ENCODE measurements at places on chromosomes 3 and 15.
A peak's percentile ranks its signal among the peaks of the same experiment; 100 is the strongest.

- no peak for DNase-seq
Observed at GRCh38 chr3:73656241-73656890, 31.6 kb upstream of the PDZRN3 start.

DNA sequence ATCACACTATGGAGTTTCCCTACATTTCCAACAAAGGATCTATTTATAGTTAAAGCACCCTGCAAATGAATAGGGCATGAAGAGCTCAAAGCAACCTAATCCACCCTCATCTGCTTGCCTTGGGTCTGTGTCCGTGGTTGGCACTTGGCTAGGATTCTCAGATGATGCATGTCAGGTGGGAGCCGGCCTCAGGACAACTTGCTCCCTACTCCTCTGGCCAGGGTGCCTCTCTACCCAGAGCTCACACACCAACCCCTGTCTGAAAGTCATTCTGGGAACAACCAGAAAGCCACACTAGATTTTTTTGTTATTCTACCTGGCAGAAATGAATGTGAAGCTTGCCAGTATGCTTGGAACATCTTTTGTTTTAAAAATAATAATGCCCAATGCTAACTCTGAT is 13.2 kb downstream of the ARHGEF3 start:
- DNase-seq, result no peak

GRCh38 chr3:79604681-79605080 is 163.1 kb downstream of the ROBO1 start:
- no peak for DNase-seq

- no peak for DNase-seq
Observed at GRCh38 chr3:19711160-19711782, 222.7 kb downstream of the EFHB start.

DNA sequence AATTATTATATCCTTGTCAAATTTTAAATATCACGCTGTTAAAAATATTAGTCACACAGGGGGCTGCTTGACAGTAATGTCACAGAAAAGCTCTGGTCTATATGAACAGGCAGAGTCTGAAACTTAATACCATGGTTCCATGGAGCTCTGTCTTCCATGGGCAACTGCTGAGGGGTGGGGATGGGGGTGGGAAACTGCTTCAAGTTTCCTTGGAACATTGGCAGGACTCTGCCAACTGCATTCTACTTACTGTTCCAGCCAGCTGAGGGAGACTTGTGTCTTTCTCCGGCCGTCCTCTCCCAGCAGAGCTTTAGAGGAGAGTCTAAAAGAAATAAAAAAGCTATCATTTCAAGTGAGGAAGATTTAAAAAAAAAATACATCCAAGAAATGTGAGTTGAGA is 348.7 kb downstream of the ZIC1 start:
- no peak for DNase-seq

DNA sequence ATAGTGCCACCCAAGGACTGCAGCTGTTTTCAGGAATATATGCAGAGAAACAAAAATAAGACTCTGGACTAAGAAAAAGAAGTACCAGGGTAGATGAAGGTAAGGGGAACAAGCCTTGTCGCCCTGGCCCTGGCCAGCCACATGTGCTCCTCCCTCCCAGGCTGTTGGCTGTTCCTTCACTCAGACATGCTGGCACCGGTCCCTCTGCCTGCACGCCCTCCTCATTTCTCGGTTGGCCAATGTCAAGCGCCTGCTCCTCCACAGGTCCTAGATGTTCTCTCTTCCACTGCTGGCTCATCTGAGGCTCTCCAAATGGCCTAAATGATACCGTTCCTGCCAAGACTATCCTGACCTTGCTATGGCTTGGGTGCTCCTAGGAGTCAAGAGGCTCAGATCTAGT is 288.4 kb upstream of the LYSMD4 start:
- no peak for DNase-seq

DNA sequence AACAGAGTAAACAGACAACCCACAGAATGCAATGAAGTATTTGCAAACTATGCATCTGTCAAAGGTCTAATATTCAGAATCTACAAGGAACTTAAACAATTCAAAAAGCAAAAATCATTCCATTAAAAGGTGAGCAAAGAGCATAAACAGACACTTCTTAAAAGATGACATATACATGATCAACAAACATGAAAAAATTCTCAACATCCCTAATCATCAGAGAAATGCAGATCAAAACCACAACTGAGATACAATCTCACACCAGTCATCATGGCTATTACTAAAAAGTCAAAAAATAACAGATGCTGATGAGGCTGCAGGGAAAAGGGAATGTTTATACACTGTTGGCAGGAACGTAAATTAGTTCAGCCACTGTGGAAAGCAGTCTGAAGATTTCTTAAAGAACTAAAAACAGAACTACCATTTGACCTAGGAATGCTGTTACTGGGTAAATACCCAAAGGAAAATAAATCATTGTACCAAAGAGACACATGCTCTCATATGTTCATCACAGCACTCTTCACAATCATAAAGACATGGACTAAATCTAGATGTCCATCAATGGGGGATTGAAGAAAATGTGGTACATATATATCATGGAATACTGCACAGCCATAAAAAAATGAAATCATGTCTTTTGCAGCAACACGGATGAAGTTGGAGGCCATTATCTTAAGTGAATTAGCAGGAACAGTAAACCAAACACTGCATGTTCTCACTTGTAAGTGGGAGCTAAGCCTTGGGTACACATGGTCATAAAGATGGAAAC is 393.3 kb upstream of the CBLB start:
- DNase-seq, result no peak

DNA sequence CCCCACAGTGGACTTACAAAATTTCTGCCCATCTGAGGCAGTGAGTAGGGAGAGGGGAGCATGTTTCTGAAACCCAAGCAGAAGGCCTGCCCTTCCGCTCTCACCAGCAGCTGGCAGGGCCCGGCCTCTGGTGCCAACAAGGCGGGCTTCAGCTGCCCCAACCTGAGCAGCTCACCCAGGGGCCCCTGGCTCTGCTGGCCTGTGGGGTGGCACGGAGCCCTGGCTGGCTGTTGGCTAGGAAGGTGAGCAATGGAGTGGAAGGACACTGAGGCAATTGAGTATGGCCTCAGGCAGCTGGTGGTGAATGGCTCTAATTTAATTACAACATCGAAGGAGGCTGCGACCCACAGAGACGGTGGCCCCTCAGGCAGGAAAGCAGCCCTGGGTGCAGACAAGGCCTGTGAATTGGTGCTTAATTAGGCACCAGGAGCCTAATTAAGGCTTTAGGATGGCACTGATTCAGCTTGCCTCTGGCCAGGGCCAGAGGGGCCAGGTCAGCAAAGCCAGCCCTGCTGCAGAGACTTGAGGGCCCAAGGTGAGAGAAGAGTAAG is 60.9 kb downstream of the ST8SIA2 start:
- no peak for DNase-seq

GRCh38 chr15:36814708-36815107 is 235.3 kb downstream of the CDIN1 start:
- DNase-seq, result no peak

- no peak for DNase-seq
Observed at GRCh38 chr3:47244531-47245100, 38.0 kb downstream of the KIF9 start.

DNA sequence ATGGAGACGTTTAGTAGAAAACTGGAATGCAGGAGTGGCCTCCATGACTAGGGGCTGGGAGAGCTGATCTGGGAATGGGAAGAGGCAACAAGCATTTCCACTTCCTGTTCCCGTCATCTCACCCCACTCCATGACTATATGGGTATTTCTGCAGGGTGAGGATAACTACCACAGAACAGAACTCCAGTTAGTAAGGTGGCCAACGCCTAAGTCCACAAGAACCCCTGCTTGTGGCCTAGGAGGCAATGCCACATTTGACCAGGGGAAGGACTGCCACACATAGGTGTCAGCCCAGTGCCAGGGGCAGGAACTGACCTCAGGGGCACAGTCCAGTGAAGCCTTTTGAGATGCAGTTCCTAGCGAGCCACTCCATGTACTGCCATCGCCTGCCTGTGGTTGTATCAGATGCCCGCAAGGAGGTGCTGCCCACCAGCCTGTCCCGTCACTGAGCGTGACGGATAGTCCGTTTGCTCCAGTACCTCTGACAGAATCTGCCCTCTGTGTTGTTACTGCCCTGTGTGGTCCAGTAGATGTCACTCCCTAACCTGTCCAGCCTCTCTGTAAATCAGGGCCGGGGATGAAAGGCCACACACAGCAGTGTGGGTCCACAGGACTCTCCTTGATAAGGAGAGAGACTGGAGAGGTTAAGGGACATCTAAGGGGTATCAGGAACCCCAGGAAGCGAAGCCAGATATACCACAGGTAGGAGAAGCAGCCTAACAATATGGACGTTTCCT is 3.5 kb upstream of the MTFMT start:
- peak; percentile 26 for DNase-seq

DNA sequence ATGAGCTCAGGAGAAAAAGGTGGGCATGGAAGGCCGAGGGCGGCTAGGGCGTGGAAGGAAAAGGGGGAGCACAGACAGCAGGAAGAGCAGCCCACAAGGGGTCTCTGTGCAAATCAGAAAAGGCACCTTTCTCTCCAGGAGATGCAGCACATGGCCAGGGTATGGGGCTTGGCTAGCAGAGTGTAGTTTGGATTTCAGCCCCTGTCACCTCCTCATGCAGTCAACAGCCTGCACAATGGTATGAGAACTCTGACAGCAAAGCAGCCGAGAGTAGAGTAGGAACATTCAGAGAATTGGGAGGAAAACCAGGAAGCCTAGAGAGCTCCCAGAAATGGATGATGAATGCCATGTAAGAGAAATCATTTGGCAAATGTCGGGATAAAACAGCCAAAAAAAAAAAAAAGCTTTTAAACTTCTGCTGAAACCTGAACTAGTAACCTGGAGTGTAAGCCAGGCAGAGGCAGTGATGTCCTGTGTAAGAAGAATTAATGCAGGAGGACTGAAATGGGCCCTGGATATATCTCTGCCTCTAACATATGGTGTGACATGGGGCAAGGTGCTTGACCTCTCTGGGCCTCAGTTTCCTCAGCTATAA is 25.7 kb downstream of the FSTL1 start:
- DNase-seq, result no peak

- no peak for DNase-seq
Observed at GRCh38 chr15:44666210-44667038, 3.0 kb upstream of the SPG11 start.
